ENCODE measurements at places on chromosomes 11 and 22.

- DNase-seq: no peak
These were observed 53.5 kb downstream of the ENTHD1 start for GRCh38 chr22:39839917-39840510.

DNA sequence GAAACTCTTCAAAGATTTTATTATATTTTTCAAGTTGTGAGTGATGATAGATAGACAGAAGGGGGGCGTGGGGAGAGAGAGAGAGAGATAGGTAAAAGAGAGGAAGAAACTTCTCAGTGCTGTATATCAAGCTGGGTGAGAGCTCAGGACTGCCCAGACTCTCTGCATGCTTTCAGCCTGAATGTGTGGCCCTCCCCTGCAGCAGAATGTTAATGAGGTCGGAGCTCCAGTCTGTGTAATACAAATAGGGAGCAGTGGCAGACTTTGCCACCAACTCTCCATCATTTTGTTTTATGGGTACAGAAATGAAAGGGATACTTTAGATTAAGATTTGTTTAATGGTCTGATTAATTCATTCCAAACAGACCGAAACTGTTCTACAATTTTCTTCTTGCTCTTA lies 752.8 kb downstream of the OPCML start:
- DNase-seq: no peak

GRCh38 chr11:117923275-117923674 lies 5.9 kb downstream of the TMPRSS13 start:
- DNase-seq: no peak

DNA sequence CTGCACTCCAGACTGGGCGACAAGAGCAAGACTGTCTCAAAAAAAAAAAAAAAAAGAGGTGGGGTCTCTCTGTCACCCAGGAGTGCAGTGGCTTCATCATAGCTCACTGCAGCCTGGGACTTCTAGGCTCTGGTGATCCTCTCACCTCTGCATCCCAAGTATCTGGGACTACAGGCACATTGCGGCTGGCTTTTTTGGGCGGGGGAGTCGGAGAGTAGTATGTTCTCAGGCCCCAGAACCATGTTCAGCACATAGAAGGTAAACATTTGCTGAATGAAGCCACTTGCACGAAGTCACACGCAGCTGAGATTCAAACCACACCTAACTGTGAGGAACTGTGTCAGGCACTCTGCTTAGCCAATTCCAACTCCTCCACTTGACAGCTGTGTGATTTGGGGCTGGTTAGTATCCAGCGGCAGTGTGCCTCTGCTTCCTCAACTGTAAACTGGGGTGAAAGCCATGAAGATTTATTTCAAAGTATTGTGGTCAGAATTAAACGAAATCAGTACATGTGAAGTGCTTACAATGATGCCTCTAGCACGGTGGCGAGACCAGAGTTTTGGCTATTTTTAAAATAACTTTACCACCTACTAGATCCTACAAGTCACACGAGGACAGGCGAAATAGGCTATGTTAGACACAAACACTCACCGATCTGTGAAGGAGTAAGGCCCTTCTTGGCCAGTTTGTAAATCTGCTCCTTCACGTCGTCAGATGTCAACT lies 789 bp downstream of the RPS13 start:
- no peak for DNase-seq

DNA sequence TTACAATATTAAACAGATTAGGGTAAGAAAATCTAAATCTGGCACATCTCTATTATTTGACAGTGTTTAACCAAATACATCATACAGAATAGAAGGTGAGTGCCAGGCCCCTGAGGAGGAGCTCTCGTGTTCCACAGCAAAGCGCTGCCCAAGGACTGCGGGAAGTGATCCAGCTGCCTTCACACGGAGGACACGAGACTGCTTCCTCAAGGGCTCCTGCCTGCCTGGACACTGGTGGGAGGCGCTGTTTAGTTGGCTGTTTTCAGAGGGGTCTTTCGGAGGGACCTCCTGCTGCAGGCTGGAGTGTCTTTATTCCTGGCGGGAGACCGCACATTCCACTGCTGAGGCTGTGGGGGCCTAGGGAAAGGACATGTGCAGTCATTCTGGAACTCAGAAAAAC lies 71.1 kb downstream of the NCAPD3 start:
- no peak for DNase-seq

- no peak for DNase-seq
These were observed 797 bp downstream of the THY1 start for GRCh38 chr11:119421941-119422808.

GRCh38 chr22:44685384-44686056 lies 16.5 kb upstream of the PRR5 start:
- peak; percentile 69 for DNase-seq

DNA sequence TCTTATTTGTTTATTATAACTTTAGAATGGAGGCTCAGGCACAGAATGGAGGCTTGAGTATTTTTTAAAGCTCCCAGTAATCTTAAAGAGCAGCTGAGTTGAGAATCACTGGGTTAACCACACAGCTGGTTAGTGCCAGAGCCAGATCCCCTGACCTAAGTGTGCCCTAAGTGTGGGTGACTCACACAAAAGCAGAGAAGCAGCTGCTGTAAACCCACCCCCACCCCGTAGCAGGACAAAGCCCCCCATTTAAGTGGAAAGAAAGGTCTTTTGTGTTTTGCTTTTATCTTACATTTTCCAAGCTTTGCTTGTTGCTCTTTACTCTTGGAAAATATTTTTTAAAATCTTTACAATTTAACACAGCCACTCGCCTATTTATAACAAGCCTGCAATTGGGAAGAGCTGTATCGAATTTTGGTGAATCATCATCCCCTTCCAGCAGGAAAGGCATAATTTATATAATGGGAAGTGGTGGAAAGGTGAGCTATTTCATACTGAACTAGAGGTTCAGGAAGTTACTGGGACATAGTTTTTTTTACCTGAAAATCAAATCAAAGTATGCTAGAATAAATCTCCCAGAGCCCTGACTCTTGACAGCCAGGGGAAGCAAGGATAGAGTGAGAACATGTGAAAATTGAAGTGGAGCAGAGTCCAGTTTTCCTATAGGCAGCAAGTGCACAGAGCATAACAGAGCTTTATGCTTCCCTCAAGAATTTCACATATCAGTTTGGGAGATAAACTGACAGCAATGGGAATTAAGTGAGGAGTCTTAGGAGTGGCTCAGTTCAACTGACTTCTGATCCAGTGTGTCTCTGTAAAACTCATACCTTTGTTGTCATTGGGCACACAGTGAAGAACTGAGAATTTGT lies 405.7 kb downstream of the AASDHPPT start:
- DNase-seq: no peak

DNA sequence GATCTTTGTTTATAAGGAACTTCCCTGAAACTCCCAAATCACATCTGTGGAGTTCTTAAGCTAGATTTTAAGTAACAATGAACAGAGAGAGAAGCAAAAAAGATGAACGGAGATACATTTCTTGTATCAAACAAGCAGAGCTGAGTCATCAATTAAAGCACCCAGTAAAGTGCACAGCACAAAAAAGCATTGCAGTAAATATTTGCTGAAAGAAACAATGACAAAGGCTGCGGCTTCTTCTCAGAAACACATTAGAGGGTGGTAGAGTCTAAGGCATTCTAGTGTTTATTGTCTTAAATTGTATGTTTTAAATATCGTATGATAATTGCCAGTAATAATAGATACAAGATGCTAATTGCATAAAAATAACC lies 941.6 kb upstream of the CHORDC1 start:
- DNase-seq: no peak
